ENCODE measurements at places on chromosomes 2 and 18.

GRCh38 chr2:149597668-149598326, 10.2 kb upstream of the MMADHC start:
- peak; percentile 85 for DNase-seq

GRCh38 chr2:235091421-235091820, 139.6 kb downstream of the SH3BP4 start:
- no peak for DNase-seq

- no peak for DNase-seq
These were observed 6.0 kb downstream of the CIAO1 start for GRCh38 chr2:96271995-96272394.

DNA sequence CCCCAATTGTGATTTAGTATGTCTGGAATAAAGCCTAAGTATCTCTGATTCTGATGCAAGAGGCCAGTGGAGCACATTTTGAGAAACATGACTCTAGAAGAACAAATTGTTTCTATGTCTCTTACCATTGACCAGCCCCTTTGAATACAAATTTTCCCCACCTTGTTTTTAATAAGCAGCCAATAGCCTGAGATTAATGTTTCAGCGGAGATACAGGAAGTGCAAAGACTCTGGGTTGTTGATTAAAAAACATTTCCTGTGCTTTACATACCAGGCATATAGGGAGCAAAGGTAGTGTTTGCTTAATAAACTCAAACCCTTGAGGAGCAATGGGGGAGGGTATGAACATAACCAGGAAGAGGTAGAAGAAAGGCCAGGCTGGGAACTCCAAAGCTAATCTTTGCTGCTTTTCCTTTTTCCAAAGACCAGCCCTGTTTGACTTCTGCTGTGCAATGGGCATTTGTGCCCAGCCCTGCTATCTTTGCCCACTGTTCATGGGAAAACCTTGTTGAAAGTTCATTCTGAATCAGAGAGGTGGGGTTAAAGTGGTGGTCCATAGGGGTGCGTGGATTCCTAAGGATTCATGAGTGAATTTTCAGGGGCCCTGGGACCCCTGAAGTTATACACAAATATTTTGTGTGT, 29.3 kb downstream of the UPP2 start:
- no peak for DNase-seq

DNA sequence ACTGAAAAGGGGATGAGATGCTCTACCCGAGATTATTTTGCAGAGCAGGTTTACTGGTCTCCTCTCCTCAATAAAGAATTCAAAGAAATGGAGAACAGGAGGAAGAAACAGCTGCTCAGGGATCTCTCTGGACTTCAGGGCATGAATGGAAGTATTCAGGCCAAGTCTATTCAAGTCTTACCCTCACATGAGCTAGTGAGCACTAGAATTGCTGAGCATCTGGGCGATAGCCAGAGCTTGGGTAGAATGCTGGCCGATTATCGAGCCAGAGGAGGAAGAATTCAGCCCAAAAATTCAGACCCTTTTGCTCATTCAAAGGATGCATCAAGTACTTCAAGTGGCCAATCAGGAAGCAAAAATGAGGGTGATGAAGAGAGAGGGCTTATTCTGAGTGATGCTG, 60.0 kb downstream of the PIKFYVE start:
- no peak for DNase-seq

DNA sequence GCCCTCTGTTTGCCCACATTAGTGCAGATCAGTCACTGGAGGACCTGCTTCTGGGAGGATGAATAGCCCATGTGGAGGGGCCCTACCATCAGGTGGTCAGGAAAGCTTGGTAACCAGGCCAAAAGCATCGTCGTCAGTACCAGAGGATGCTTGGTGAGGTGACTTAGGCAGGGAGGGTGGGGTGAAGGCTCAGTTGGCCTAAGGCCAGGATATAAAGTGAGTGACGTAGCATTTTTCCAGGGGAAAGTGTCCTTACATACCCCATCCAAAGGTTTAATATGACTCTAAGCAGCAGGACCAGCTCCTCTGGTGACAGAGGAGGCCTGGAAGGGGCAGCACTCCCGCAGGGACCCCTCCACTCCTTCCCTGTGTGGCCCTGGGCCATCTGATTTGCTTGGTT, 27.7 kb upstream of the DNMT3A start:
- DNase-seq = no peak

GRCh38 chr2:3078684-3079083, 298.9 kb downstream of the EIPR1 start:
- DNase-seq = no peak

DNA sequence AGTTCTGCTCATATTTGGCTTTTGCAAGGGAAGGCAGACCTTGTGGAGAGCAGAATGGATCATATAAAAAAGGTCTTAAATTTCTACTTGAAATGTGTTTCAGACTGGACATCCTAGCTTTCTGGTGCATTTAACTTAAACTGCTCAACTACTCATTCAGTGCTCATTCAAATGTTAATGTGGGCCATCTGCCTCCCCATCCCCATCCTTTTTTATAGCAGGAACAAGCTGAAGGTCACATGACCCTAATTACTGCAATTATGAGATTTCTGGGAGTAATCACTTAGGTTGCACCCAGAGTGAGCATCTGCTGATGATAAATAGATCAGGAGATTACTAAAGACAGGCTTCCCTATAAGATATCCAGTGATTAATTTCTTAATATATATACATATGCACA, 96.1 kb downstream of the MAP2 start:
- DNase-seq = no peak

DNA sequence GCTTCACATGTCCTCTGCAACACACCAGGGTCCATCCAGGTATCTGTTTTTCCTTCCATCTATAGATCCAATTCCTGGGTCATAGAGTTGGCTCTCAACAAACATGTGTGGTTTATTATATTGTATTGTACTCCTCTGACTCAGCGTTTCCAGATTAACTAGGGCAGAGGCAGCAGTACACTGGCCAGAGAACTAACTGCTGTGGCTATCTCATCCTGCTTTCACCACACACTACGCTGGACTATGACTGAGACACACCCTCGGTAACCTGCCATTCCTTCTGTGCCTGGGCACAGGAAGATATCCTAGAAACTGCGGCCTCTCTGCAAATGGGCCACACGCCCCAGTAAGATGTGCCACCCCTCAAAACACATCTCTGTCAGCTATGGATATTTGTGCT, 159.8 kb upstream of the STK17B start:
- no peak for DNase-seq

GRCh38 chr2:51212374-51212773, 180.4 kb upstream of the NRXN1 start:
- DNase-seq = no peak

- DNase-seq = no peak
These were observed 108.8 kb upstream of the DLX2 start for GRCh38 chr2:172211512-172211911.

- peak; percentile 49 for DNase-seq
These were observed 147.5 kb upstream of the BCL2L11 start for GRCh38 chr2:110973262-110973661.

DNA sequence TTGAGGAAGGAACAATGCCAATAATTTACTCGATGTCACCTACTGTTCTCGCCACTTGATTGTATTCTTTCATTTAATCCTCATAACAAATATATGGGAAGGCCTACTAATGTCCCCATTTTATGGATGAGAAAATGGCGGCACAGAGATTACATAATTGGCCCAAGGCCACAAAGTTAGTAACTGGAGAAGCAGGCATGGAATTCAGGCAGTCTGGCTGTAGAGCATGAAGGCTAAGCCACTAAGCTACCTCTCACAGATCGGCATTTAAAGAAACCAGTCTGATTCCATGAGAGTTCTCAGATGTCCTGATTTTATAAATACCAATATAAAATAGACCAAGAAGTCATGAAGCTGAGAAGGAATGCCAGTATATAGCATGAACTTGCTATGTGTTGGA, 121.8 kb upstream of the EPAS1 start:
- DNase-seq = no peak
